Hematopoietic multipotent progenitor cell treated with erythropoietin and hydrocortisone succinate and interleukin-3 and kit ligand, for 17 days (in vitro differentiated cells): ENCODE measurements at places on chromosomes 5 and 9.

GRCh38 chr9:137705906-137706305 lies 87.1 kb downstream of the EHMT1 start:
- no peak for DNase-seq

GRCh38 chr5:68382640-68383039 lies 167.1 kb downstream of the PIK3R1 start:
- no peak for DNase-seq

- DNase-seq: no peak
Observed at GRCh38 chr9:92476962-92477361, 5.3 kb downstream of the ASPN start.

DNA sequence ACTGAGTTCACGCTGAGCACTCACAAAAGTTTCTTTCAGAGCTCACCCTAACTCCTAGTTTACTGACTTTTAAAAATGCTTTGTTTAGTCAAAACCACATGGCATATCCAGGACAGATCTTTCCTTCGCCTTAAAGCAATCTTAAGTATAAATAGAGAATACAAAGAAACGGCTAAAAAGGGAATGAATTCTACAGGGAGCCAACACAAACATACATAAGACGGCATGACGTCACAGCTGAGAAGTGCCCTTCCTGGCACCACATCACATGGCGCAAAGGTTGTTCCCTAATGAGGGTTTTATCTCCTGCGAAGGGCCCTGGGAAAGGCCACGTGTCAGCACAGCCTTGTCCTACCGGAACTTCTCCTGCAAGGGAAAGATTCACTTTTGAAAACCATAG lies 141.3 kb downstream of the IRX1 start:
- DNase-seq: no peak

GRCh38 chr5:163586531-163586956 lies 81.1 kb downstream of the MAT2B start:
- no peak for DNase-seq

DNA sequence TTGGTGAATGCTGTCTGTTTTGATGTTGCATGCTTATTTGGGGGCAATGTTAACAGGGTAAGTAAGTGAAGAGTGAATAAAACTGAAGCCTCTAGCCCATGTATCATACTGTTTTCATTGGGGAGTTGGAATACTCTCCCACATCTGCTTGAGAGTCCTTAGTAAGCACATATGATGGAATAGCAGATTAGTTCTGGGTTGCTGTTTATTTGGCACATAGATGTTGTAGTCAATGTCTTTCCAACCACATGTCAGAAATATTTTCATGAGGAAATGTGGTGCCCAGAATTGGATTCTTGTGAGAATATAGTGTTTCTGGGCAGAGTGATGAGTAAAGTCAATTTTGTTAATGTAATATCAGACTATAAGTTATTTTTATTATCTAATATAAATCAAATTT lies 611.7 kb upstream of the FTMT start:
- DNase-seq: no peak

DNA sequence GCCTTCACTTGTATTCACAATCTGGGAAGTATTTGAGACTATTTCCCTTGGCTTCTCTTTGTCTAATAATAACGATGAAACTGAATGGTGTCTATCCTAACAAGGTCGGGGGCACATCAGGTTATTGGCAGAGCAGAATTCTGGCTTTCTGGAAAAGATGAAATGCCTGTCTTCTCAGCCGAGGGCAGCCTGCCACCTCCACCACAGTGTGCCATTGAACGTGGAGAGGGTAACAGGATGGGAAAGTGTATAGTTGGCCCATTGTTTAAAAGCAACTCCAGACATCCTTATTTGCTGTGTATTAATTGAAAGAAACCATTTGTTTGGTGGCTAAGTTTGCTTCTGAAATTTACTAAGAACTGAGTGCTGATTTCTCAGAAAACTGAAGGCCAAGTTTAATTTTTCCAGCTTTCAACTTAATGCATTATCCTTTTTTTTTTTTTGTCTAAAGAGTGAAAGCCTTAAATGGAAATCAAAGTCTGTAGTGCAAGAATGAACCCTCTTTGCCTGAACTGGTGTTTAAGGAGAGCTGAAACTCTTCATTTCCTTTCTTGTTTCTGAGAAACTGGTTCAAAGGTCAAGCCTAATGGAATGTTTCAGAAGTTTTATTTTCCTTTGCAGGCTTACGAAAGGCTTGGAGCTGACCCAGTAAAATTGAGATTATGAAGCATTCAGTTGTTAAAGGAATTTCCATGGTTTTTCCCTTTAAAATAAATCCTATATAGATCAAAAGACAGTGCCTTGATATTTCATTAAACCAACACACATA lies 563.7 kb upstream of the DAP start:
- no peak for DNase-seq

DNA sequence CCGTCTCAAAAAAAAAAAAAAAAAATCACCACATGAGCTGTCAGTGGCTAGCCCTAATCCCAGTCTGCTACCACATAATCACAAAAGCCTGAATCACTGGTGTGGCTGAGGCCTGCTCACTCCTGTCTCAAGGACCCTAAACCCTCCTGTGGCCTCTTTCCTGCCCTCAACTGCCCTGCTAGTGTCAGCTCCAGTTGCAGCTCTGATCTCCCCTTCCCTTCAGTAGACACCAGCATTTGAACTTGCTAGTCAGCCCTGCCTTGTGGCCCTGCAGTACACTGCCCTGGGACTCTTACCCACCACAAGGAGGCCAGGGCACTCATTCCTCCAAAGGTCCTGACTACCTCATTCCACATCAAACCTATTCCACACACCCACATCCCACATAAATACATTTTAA lies 9.5 kb upstream of the P4HA2 start:
- no peak for DNase-seq

- no peak for DNase-seq
Observed at GRCh38 chr5:149121145-149121544, 20.1 kb upstream of the ABLIM3 start.

GRCh38 chr5:138790684-138791083 lies 37.5 kb downstream of the CTNNA1 start:
- no peak for DNase-seq

GRCh38 chr5:150022681-150023080 lies 22.1 kb downstream of the HMGXB3 start:
- no peak for DNase-seq

DNA sequence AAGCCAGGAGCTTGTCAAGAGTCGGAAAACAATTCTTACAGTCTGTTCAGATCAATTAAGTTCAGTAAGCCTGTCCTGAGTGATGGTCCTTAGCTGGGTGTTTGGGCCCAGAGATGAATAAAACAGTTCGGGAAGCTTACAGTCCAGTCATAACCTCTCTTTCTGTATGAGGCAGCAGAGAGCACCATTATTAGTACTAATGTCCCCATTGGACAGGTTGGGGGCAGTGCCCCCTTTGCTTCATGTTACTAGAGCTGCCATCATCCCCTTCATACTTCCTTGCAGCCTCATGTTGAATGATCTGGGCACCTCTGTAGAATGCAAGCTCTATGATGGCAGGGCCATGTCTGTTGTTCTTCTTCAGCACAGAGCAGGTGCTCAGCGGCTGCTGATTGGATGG lies 9.8 kb downstream of the DOCK2 start:
- no peak for DNase-seq

GRCh38 chr5:105350486-105351140 lies 1788.0 kb upstream of the NUDT12 start:
- no peak for DNase-seq

- no peak for DNase-seq
Observed at GRCh38 chr9:133429641-133430161, 7.5 kb downstream of the ADAMTS13 start.

DNA sequence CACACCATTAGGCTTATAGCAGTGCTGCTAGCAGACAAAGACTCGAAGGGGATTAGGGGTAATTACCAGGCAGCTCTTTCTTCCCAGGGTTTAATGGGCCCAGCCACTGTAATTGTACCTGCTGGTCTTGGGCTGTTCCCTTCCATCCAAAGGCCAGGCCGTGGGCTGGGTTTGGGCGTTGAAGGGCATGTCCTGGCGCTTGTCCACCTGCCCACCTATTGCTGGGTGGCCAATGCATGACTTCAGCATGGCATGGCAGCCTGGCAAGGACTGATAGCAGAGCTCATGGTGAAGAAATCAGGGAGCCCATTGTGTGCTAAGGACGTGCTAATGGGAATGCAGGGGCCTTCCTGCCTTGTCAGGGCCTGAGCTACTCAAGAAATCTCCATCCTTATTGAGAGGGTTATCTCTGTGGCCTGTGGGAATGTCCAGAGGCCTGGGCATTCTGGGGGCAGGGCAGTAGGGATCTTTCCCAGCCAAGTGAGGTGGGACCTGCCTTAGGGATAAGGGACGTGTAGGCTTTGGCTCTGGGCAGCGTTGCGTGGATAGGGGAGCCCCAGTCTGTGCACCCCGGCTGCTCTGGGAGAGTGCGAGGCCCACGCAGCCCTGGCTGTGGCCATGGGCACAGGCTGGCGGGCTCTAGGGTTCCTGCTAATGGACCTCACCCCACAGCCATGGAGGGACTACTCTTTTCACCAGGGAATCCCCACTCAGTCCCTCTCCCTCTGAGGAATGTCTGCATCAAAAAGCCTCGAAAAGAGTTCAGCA lies 116.1 kb upstream of the PITX1 start:
- no peak for DNase-seq

DNA sequence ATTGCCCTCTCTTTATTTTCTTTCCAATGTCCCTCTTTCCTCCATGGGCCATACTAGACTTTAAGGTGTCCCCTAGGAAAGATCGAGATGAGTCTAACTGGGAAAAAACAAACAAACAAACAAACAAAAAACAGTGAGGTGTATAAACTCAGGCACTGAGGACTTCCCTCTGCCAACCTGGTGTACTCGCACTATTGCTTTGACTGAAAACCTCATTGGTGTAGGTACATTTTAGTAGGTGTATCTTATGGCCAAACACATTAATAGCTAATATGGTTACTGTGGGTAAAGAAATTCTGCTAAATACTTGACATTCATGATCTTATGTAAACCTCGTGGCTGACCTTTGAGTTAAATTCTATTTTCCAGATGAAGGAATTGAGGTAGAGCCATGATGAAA lies 74.3 kb downstream of the TNC start:
- no peak for DNase-seq

DNA sequence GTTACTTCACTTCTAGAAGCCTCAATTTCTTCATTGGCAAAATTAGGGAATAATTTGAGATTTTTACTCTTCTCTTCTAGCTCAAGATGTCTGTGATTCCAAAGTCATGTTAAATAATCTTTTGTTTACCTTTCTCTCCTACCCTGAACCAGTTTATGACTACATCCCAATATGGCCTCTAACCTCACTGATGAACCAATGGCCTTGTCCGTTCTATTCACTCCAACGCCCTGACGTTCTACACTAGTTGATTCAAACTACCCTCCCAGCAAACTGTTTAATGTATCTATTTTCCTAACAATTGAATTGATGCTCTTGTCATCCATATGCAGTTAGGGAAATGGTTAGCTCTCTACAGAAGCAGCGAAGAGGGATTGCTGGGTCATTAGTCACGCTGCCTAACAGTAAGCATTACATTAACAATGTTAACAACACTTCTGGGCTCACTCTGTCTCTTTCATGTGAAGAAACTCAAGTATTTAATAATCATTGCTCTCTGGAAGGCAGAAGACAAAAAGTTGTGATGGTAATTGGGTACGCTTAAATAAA lies 38.0 kb downstream of the RAPGEF1 start:
- DNase-seq: no peak

DNA sequence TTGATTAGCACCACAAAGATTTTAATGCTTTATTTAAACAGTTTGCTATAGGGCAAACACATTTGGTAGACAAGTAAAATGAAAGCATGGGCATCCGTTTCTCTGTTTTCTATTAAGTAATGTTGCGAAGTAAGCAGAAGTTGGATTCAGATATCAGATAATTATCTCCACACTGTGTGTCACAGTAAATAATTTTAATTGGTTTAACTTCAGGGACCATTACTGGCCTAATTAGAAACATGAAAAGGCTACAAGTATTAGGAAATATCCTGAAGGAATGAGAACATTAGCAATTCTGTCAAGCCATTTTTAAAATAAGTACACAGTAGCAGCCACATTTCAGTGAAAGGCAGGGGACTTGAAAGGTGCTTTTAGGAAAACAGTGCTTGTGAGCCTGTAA lies 975.4 kb downstream of the NR2F1-AS1 start:
- DNase-seq: no peak

DNA sequence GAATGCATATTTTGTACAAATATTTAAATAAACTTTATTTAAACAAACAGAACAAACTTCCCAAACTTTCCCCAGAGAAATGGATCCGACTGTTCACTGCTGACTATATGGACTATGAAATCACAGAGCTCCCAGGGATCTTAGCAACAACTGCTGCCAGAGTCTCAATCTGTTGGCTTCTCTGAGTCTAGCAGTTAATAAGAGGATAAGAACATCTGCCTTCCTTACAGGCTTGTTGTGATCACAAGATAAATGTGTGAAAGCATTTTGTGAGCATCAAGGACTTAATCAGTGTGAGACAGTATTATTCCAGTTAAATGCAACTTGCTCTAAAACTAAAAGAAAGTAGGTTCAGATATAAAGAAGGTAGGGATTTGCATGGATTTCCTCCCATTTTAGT lies 31.4 kb upstream of the MYOT start:
- DNase-seq: no peak

- DNase-seq: no peak
Observed at GRCh38 chr9:134679616-134680392, 38.2 kb downstream of the COL5A1 start.

- DNase-seq: no peak
Observed at GRCh38 chr9:91403665-91404543, 19.7 kb downstream of the NFIL3 start.

DNA sequence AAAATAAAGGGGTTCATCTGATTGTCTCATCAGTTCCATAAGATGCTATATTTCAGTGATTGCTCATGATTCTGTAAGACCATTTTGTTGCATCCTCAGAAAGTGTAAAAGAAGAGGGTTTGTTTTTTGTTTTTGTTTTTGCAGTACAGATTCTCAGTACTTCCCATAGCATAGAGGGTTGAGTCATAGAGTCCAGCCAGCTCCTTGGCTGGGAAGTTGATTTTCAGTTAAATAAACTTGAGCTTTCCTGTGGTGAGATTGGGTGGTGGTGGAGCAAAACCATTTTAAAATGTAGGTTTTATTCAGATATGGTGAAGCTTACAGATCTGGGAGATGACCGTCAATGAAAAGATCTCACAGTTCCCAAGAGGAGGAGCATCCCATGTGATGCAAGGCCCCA lies 48.2 kb downstream of the DAPK1 start:
- no peak for DNase-seq

DNA sequence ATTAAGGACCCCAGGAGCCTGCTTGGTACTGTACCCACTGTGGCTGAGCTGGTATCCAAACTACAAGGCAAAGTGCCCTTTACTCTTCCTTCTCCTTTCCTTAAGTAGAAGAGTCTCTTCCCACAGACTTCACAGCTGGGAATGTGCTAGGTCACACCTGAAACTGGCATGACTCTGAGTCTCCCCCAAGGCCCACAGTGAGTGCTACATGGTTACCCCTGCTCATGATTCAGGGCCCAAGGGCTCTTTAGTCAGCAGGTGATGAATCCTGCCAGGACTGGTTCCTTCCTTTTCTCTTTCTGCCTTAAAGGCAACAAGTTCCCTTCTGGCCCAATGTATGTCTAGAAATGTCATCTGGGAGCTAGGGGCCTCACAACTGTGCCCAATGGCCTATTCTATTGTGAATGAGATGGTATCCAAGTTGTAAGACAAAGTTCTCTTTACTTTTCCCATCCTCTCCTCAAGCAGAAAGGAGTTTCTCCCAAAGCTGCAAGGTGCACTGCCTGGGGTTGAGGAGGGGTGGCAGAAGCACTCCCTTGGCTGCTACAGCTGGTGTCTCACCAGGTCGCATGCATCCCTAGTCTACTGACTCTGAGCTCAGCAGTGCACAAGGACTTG lies 134.4 kb downstream of the TMEM38B start:
- DNase-seq: no peak
